ENCODE measurements at places on chromosomes 3 and 15.

DNA sequence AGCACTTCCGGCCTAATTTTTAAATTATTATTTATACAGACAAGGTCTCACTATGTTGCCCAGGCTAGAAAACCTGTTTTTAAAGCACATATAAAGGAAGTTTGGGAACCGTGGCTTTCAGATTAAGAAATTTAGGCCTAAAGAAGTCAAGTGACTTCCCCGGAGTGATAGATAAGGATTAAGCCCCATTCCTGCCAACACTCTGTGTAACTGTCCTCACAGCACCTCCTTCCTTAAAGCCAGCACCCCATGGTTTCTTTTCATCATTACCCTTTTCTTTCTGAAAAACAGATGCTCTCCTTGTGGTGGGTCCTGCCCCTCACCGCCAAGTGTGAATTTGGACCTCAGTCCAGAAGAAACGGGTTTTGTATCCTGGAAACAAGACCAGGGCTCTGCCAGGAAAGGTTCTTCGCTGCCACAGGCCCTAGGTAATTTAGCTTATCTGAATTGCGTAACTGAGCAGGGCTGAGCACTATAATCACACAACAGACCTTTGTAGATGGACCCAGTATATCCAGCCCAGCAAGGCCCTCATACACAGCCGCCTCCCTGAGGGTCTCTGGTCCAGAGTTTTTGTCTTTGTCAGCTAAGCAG, 231.3 kb downstream of the PLCL2 start:
- DNase-seq: no peak

- DNase-seq: no peak
These were observed 311.6 kb downstream of the CNTN6 start for GRCh38 chr3:1404270-1404962.

DNA sequence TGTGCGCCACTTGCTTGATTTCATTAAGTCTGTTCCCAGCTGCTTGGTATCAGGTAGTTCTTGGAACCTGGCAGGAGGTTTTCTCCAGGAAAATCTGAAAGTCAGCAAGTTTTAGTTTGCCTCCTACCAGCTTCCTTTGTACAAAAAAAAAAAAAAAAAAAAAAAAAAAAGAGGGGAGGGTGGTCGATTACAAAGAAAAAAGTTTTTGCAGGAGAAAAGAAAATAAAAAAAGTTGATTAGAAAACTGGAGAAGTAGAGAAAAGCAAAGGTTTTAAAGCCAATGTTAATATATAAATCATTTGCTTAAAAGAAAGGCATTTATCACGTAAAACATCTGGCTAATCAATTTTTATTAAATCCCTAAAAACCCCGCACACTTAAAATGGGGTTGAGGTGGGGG, 5.9 kb downstream of the EPHA3 start:
- no peak for DNase-seq

DNA sequence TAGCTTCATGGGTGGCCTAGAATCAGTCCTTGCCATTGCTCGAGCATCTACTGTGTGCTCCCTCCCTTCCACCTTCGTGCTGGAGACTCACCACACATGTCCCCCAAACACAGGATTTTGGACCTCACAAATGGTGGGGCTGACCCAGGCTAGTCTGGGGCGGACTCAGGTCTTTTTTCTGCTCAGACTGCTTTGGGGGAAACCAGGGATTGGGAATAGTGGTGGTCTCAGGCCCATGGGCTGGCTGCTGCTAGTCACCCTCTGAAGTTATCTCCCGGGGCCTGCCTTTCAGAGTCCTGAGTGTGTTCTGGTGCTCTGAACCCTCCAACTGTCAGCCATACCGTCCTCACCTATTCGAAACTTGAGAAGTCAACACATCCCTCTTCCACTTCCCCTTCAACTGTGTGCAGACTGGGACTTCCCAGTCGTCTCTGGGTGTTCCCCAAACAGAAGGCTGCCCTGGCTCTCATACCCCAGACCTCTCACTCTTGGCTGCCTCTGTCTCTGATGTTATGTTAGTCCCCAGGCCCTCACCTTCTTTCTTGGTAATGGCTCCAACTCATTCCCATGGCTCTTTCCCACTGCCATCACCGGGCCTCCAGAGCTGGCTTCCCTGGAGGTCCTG, 46.0 kb downstream of the PPCDC start:
- no peak for DNase-seq

- no peak for DNase-seq
These were observed 18.4 kb downstream of the ZBTB38 start for GRCh38 chr3:141386611-141387111.

Data from sigmoid colon (tissue), 7 donors.